Sciatic nerve (tissue), 2 donors: ENCODE measurements at places on chromosomes 3 and 15. TPM values are rescaled to one million over a fixed set of nuclear protein-coding genes. Genes with fewer than 3 reads are reported as not detected.
A peak's percentile ranks its signal among the peaks of the same experiment; 100 is the strongest.

- DNase-seq, result peak; percentile 52
Observed at GRCh38 chr15:67134067-67134838, 68.9 kb downstream of the SMAD3 start.

DNA sequence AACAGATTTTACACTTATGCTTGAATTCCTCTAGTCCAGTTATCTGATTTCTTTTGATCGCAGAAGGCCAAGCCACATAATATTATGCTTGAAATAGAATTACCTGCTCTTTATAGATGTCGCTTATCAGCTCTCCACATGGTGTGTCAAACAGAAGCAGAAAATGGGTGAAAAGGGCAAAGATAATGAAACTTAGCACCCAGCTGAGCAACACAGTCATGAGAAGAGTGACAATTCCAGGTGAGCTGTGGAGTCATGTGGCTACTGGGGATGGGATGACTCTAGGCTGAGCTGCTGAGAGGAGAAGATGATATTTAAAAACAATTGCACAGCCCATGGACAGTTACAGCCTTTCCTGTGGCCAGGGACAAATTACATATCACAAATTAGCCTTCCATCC, 398.7 kb upstream of the PDZRN3 start:
- DNase-seq, result no peak

DNA sequence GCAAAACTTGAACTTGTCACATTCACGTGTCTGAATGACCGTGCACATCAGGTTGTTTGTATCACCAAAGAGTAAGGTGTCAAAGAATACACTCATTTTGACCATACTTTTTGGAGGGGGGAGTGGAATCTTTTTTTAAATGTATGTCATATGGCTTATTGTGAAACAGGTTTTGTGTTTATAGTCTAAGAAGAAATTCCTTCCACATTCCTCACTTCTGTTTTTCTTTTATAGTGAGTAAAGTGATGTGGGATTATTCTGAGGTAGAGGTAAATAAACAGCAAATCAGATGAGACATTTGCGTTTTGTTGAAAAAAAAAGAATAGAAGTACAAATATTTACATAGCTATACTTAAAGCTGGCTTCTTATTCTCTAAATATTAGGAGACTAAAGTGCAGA, 33.0 kb downstream of the SRP14 start:
- no peak for DNase-seq

- no peak for DNase-seq
Observed at GRCh38 chr3:187888701-187889100, 143.4 kb upstream of the BCL6 start.

DNA sequence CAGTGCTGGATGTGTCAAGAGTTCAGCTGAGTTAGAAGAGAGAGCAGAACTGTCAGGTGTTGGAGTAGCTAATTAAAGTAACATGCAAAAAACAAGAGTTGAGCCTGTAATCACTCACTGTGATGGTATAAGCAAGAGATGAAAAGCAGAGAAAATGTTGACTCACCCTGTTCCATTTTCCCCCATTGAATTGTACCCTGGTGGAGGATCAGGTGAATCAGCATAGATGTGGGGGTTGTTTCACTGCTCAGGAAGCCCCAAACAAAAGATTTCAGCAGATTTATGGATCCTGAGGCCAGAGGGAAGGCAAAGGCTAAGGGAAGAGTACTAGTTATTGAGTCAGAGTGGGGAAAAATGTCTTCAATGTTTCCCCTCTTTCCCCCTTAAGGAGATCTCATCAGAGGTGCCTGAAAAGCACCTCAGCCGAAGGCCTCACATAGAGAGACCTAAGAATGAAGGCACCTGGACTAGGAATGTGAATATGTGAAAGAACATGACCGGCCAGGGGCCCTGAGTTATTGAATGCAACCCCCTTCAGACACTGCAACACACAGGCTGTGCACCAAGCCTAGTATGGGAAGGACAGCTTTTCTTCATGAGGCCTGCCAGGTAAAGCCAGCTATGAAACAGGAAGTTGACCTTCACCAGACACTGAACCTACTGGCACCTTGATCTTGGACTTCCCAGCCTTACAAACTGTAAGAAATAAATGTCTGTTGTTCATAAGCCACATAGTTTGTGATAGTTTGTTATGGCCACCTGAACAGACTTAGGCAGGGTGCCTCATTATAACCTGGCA, 90.1 kb downstream of the TMCO5A start:
- DNase-seq, result no peak

DNA sequence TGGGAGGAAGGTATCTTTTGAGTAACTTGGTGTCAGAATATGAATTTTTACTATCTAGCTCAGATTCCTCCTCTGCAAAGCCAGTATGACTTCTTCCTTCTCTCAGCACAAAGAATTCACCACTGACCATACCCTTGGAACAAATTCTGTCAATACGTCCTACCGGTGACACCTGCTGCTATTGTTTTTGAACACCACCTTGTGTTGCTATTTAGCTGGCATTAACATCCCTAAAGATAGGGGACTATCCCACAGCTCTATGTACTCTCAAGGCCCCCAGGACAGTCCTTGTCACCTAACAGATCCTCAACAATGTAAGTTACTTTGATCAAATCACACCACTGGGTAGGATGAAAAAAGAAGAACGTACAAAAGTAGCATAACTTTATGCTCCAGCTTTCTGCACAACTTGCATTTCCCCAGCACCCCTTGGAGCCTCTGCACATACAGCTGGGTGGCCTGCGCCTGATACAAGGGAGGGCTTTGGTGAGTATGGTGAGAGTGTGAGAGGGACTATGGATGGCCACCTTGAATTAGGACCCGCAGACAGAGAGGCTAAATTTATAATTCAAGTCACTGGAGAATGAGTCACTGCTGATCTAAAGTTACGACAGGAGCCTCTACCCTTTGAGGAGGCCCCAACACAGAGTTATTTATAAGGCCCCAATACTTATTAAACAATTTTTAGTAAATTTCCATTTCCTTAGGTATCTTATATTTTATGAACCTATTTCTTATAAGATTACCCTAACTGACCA, 2.3 kb upstream of the COLQ start:
- no peak for DNase-seq

GRCh38 chr3:65448120-65448519, 590.6 kb downstream of the MAGI1 start:
- no peak for DNase-seq

DNA sequence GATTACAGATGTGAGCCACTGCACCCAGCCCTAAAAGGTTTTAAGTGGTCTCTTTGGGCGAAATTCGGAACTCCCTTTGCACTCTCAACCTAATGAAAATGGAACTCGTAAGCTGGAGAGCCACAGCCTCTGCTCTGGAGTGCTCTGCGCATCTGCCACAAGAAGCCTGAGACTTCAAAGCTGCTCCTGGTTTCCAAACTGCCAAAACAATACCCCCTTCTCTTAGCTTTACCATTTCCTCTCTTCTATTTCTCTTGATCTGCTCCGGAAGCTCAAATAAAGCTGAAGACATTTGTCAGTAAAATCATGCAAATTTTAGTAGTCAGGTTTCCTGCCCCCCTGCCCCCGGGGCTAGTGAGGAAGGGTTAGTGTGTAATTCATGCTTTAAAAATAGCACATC, 312.7 kb downstream of the MFSD1 start:
- no peak for DNase-seq

- peak; percentile 76 for DNase-seq
Observed at GRCh38 chr3:133038089-133038730, at the start of gene TMEM108. TMEM108 (plus strand) TSS chr3:133038391.

DNA sequence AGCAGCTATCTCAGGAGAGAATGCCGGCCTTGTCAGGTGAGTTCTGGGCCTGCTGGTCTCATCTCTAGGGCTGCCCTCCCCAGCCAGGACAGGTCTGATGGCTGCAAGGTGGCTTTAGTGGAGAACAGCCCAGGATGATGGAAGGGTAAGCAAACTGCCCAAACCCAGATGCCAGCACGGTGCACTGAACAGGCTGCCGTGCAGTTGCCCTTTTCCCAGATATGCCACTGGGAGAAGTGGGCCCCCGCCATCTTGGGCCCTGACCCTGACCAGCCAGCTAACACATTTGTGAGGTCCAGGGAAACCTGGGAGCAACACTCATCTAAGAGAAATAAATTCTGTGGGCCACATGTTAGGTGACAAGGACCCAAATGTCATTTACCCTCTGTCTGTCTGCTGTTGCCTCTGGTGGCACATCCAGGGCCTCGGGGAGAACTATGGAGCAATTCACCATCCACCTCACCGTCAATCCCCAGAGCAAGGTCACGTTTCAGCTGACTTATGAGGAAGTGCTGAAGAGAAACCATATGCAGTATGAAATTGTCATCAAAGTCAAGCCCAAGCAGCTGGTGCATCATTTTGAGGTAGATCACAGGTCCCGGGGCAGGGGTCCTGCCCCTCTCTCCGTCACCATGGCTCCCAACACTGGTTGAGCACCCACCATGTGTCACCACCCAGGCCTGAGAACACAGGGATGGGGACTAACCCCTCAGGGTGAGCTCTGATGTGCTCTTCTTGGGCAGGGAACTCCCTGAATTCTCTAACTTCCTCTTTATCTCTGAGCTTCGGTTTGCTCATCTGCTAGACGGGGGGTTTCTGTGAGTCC, 1.8 kb downstream of the ITIH1 start:
- DNase-seq, result peak; percentile 35

GRCh38 chr3:114958930-114959329, 188.2 kb downstream of the ZBTB20 start:
- DNase-seq, result no peak

DNA sequence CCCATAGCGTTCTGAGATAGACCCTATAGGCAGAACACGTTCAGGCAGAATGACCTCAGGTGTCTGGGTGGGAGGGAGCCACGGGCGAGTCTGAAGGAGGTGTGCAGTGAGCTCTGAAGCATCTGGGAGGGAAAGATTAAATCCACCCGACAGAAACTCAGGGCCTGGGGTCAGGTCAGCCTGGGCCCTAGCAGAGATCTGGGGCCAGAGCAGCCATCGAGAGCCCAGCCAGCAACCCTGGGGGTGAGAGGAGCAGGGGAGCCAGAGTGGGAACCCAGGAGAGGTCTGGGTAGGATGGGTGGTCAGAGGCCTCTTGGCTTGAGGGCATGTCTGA, 22.1 kb downstream of the SNX33 start:
- no peak for DNase-seq

GRCh38 chr15:29270169-29270955, 740 bp upstream of the NSMCE3 start:
- no peak for DNase-seq

GRCh38 chr15:100113351-100114080, 228.3 kb downstream of the ADAMTS17 start:
- DNase-seq, result peak; percentile 79

GRCh38 chr15:62558640-62559380, 393.7 kb upstream of the C2CD4B start:
- DNase-seq, result peak; percentile 73

- no peak for DNase-seq
Observed at GRCh38 chr3:100486808-100487207, 5.6 kb upstream of the TMEM45A start.

DNA sequence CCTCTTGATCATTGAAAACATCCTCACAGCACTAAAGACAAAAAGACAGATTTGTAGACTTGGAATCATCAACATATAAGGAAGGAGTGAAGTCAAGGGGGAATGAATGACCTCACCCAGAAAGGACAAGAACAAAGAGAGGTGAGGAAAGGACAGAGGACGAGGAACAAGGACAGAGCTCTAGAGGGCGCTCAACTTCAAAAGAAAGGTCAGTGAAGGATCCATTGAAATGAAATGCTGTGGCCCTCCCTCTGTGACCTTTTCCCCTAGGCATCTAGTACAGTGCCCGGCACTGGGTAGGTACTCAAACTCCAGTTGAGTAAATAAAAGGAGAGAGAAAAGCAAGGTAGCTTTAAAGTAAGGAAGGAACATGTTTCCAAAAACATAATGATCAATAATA, 2.6 kb downstream of the ATP8B4 start:
- no peak for DNase-seq

- DNase-seq, result no peak
Observed at GRCh38 chr3:139617672-139618268, 60.0 kb downstream of the NMNAT3 start.

GRCh38 chr3:12644331-12644937, 19.5 kb downstream of the RAF1 start:
- no peak for DNase-seq

DNA sequence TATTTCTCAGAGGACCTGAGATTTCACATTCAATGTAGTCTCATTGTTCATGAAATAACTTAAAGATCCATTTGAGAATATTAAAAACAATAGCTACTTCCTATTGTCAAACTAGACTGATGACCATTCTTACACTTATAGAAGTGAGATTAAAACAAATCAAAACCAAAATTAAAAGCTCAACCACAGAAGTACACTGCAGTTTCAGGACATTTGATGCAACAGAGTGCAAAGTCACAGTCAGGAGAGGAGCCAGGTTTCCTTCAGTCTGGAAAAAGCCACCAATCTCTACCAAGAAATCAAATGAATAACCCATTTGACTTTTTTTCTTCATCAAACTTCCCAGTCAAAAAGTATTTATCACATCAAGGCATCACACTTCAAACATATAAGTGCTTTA, 5.5 kb downstream of the CCPG1 start:
- DNase-seq, result no peak

DNA sequence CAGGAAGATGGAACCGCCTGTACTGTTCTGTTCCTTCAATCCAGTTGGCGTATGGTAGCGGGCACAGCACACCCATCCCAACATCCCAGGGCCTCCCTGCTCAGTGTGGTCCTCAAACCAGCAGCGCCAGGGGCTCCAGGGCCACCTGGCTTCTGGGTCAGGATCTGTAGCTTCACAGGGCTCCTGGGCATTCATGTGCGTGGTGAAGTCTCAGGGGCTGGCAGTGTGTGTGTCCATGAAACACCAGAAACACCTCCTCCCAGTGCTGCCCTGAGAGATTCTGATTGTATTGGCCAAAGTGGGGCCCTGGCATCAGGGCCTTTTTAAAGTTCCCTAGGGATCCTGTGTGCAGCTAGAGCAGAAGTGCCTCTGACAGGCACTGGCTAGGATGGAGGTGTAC, 42.1 kb downstream of the ABTB1 start:
- peak; percentile 23 for DNase-seq

Gene SSUH2
- 0.53 TPM for total RNA-seq

Gene CPLX3
- not detected for total RNA-seq

Gene USP3
- 58.2 TPM for total RNA-seq

Gene A4GNT
- not detected for total RNA-seq

Gene FMN1
- total RNA-seq, result 10.0 TPM

Gene CCDC39
- total RNA-seq, result 0.58 TPM

Gene IGSF11
- total RNA-seq, result 19.8 TPM

Gene OSTN
- total RNA-seq, result 1.1 TPM

Gene TRNT1
- total RNA-seq, result 20.8 TPM
